ENCODE measurements at places on chromosomes 6 and 20. TPM values are rescaled to one million over a fixed set of nuclear protein-coding genes. Genes with fewer than 3 reads are reported as not detected.

DNA sequence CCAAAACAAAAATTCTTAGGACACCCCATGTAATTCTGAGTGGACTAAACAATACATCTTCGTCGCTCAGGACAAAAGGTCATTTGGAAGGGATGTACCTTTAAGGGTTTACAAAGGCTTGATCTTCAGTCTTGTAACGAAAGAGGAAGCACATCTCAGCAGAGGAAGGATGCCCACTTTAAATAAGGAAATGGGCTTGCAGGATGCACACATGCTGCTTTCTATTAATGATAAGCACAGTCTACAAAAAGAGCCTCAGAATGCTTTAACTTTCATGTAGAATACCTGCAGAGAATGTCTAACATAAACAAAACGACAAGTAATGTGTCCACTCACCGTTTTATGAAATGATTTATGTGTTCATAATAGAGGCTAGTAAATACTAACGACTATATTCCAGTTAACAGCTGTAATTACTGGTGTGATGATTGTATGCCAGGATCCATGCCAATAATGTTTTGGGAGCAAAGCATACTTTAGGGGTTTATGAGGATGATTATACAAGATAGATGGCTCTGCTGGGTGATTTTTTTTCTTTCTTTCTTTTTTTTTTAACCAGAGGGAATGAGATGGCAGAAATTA lies 216.9 kb downstream of the GMDS start:
- peak; percentile 72 for DNase-seq

- DNase-seq: no peak
Measured at GRCh38 chr6:158316022-158316421, 3.8 kb downstream of the TULP4 start.

GRCh38 chr20:46196990-46197389 lies 78.9 kb downstream of the CD40 start:
- no peak for DNase-seq

- DNase-seq: peak; percentile 35
Measured at GRCh38 chr6:81937296-81937937, 184.9 kb upstream of the TENT5A start.

GRCh38 chr6:159970659-159971063 lies 1.8 kb downstream of the IGF2R start:
- no peak for DNase-seq

DNA sequence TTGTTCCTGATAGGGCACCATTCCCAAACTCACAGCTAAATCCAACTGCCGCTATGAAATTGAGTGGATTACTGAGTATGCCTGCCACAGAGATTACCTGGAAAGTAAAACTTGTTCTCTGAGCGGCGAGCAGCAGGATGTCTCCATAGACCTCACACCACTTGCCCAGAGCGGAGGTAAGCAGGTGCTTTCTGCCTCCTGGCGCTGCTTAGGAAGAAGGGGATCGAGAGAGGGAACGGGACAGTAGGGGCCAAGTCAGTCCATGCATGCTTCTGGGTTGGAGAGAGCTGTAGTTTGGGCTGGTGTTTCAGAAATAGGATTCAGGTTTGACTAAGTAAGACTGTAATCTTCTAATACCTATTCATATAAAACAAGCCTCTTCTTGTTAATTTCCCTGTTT lies 63.7 kb downstream of the IGF2R start:
- no peak for DNase-seq

- DNase-seq: no peak
Measured at GRCh38 chr6:69673298-69673697, 123.5 kb downstream of the LMBRD1 start.

The PRSS16 gene
- total RNA-seq: 14.3 TPM

The PNRC1 gene
- 31.7 TPM for total RNA-seq

The SENP6 gene
- 17.8 TPM for total RNA-seq

The HSPA12B gene
- not detected for total RNA-seq
